Aorta (tissue), 5 donors: ENCODE measurements at places on chromosomes 6 and 20. TPM values are rescaled to one million over a fixed set of nuclear protein-coding genes. Genes with fewer than 3 reads are reported as not detected.

SPATS1 gene
- polyA plus RNA-seq, result not detected

C20orf144 gene
- not detected for polyA plus RNA-seq

PNPLA1 gene
- polyA plus RNA-seq, result not detected

FOXF2 gene
- not detected for polyA plus RNA-seq

ENPP1 gene
- 1.3 TPM for polyA plus RNA-seq

CCN6 gene
- polyA plus RNA-seq, result not detected

SLC35D3 gene
- polyA plus RNA-seq, result not detected

PRDM13 gene
- polyA plus RNA-seq, result not detected

ZBTB24 gene
- polyA plus RNA-seq, result 2.0 TPM

MUC21 gene
- polyA plus RNA-seq, result 0.20 TPM

DNA sequence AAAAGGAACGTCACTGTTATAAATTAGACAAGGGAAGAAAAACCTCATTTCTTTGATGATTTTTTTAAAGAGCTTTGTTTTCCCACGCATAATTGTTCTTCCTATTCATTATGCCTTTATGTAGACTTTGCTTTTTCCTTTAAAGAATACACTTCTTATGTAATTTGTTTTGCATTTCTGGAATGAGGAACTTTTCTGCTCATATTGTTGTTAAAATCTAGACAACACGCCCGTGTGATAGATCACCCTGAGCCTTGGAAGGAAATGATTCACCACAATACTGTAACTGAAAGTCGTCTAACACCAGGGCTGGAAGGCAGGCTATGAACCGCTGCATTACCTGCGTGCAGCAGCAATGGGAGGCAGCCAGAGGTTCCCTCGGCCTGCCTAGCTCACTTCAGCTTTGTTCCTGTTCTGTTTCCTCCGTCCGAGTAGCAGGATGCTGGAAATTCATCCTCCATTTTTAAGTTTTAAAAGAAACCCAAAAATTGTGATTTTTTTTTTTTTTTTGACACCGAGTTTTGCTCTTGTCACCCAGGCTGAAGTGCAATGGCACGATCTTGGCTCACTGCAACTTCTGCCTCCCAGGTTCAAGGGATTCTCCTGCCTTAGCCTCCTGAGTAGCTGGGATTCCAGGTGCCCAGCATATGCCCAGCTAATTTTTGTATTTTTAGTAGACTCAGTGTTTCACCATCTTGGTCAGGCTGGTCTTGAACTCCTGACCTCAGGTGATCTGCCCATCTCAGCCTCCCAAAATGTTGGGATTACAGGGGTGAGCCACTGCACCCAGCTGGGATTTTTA is 49.6 kb upstream of the ZNF217 start:
- no peaks in the 10 kb centered on the region for H3K27me3 ChIP-seq
- no peak overlapping the region for H3K4me3 ChIP-seq
- H3K4me1 ChIP-seq, result no peaks in the 10 kb centered on the region
- H3K27ac ChIP-seq, result no peak overlapping the region
- H3K36me3 ChIP-seq, result no peaks in the 10 kb centered on the region

- H3K27ac ChIP-seq, result no peak overlapping the region
- no peak overlapping the region for H3K4me3 ChIP-seq
- no peaks in the 10 kb centered on the region for H3K36me3 ChIP-seq
- no peak for DNase-seq
- no peaks in the 10 kb centered on the region for H3K4me1 ChIP-seq
- H3K27me3 ChIP-seq, result no peaks in the 10 kb centered on the region
Observed at GRCh38 chr6:45772886-45773495, 242.7 kb downstream of the CLIC5 start.

DNA sequence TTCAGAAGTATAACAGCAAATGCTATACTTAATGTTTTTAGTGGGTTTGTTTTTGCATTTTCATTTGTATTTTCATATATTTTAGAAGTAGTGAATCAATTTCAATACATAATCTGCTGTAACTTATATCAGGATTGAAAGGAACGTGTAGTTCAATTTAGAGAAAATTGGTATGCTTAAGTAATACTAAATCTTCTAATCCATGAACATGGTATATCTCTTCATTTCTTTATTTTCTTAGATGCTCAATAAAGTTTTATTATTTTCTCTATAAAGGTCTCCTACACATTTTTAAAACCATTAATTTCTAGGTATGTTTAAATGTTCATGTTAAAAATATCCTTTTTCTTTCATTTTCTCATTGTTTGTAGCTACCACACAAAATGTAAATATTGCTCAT is 85.1 kb downstream of the STMND1 start:
- DNase-seq, result no peak
- H3K4me1 ChIP-seq, result no peaks in the 10 kb centered on the region
- no peak overlapping the region for H3K27ac ChIP-seq
- H3K4me3 ChIP-seq, result no peak overlapping the region
- no peaks in the 10 kb centered on the region for H3K27me3 ChIP-seq

GRCh38 chr6:105320765-105321164 is 82.1 kb downstream of the PREP start:
- DNase-seq, result no peak
- H3K27me3 ChIP-seq, result no peaks in the 10 kb centered on the region
- H3K4me3 ChIP-seq, result no peak overlapping the region

DNA sequence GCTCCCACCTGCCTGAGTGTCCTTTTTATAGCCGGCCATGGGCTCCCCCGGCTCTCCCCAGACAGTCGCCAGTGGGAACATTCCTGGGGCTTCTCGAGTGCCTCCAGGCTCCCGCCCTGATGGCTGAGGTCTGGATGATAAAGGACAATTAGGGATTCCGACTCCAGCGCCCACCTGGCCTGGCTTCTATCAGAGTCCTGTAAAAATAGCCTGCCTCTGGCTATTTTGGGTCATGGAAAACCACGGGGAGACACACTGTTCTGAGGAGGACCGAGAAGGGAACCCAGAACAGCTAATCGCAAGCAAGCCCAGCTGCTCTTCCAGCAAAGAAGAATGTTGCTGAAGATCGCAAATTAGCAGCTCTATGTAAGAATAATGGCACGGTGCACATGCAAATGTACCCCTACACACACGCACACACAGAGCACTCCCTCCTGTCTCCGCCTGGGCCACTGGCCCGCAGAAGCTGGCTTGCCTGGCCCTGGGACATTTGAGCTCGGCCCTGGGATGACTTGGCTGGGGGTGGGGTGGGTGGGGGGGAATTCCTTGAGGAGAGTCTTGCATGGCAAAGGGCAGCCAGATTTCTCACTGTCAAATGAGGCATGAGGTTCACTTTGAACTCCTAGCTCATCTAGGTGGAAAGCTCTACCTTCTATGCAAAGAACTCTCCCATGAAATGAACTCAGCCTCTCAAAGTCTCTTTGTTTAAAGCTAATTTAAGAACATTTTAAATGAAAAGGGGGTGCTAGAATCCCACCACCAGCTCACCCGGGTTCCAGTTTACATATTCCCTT is 55.3 kb downstream of the CTCFL start:
- no peaks in the 10 kb centered on the region for H3K36me3 ChIP-seq
- no peaks in the 10 kb centered on the region for H3K27me3 ChIP-seq
- no peaks in the 10 kb centered on the region for H3K4me1 ChIP-seq

DNA sequence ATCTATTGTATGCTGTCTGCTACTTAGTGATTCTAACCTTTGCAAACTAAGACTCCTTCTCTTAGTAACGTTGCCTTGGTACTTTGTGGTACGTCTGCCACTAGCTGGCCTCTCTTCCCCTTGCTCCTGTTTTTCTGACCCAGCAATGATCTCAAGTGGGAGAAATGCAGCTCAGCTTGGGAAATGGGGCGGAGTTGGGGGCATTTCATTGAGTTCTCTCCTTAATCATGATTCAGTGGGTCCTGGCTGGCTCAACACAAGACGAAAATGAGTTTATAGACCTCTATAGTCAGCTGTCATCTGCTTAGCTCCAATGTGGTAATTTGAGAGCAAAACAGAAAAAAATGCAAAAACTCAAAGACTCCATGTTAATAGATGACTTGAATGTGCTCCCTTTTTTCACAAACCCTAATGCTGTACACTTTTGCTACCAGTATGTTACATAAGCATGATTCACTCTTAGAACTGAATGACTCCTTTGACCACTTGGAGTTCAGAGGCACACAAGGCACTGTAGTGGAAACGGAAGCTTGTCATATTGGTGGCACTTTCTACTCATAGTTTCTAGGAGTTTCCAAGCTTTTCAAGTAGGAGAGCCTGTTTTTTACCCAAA is 55.3 kb upstream of the SOX4 start:
- H3K4me3 ChIP-seq, result no peak overlapping the region
- H3K36me3 ChIP-seq, result no peaks in the 10 kb centered on the region
- no peaks in the 10 kb centered on the region for H3K4me1 ChIP-seq

- H3K4me3 ChIP-seq, result no peak overlapping the region
- H3K36me3 ChIP-seq, result peaks cover 8% of the 10 kb centered on the region
- DNase-seq, result no peak
- H3K4me1 ChIP-seq, result no peaks in the 10 kb centered on the region
- H3K27me3 ChIP-seq, result no peaks in the 10 kb centered on the region
- H3K27ac ChIP-seq, result no peak overlapping the region
Observed at GRCh38 chr6:15608396-15608795, 54.4 kb downstream of the DTNBP1 start.

DNA sequence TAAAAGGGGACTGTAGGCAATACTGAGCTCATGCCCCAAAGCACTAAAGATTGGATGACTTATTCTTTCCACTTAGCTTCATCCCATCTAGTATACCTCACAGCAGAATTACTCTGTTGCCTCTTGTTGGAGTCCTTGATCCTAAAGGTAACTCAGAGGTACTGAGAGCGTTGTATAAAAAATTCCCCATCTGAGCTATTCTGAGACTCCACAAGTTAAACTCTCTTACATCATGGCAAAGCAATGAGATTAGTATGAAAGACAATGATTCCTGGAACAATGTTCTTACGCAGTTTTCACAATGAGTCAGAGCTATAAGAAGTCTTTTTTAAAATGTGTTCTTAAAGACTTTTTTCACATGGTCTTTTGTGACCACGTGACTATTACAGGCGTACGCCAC is 370.1 kb downstream of the ADGRB3 start:
- no peak overlapping the region for H3K4me3 ChIP-seq
- H3K36me3 ChIP-seq, result no peaks in the 10 kb centered on the region
- H3K27me3 ChIP-seq, result no peaks in the 10 kb centered on the region

DNA sequence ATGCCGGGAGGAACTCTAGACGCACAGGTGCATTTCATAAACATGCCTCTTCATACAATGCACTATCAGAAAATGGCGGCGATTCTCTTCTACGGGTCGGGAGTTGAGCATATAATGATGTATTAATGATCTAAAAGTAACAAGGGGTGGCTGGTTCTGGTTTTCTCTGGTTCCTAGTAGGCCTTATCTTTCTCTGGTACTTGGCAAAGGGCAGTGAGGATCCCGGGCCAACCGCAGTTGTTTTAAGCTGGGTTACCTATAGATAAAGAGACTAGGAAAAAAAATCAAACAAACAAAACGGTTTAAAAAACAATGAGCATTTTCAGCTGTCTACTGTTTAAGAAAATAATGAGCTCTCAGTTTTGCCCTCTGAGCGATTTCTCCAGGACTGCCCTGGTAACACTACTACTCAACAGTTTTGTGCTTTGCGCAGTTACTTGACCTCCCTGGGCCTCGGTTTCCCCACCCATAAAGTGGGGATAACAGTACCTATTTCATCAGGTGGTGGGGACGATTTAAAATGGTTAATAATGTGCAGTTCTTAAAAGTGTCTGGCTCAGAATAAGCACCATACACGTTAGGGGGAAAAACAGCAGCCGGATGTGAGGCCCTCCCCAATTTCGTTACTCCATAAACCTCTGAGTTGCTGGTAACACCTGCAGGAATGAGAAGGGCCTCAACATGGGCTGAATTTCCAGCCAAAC is 1.3 kb upstream of the SIRT5 start:
- peak overlapping the region; percentile 59 for H3K4me3 ChIP-seq
- no peaks in the 10 kb centered on the region for H3K27me3 ChIP-seq
- H3K36me3 ChIP-seq, result no peaks in the 10 kb centered on the region
- no peak overlapping the region for H3K27ac ChIP-seq
- no peaks in the 10 kb centered on the region for H3K4me1 ChIP-seq

GRCh38 chr6:170152989-170153388 is 137.9 kb downstream of the DLL1 start:
- H3K36me3 ChIP-seq, result no peaks in the 10 kb centered on the region
- no peak overlapping the region for H3K27ac ChIP-seq
- no peak overlapping the region for H3K4me3 ChIP-seq

DNA sequence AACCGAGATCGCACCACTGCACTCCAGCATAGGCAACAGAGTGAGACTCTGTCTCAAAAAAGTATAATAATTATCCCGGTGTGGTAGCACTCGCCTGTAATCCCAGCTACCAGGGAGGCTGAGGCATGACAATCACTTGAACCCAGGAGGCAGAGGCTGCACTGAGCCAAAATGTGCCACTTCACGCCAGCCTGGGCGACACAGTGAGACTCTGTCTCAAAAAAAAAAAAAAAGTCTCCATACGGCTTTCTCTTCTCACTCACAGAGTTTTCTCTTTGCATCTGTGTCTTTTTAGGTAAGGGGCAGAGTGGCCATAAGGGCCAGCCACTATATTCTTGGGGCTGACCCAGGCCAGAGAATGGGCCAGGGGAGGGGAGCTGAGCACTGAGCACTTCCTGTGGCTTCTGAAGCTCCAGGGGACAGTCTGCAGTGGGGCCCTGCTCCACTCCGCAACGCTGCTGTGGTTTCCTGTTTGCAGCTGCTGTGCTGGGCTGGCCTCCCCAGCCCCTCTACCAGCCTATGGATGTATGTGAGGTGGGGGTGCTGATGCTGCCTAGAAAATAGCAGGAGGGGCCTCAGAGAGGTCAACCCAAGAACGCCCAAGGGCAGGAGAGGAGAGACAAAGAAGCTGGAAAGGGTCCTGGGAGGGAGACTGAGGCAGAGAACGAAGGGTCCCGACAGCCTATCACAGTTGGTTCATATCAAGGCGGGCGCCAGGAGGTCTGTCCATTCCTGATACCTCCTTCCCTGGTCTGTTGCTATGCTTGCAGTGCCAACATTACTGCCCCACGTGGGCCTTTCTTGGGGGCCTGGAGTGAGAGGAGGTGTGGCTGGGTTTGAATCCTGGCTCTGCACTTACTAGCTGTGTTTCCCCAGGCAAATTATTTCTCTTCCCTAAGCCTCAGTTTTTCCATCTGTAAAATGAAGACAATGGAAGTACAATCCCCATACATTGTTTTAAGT is 16.0 kb downstream of the SLA2 start:
- no peaks in the 10 kb centered on the region for H3K36me3 ChIP-seq
- no peak overlapping the region for H3K4me3 ChIP-seq
- H3K4me1 ChIP-seq, result no peaks in the 10 kb centered on the region
- H3K27me3 ChIP-seq, result no peaks in the 10 kb centered on the region

DNA sequence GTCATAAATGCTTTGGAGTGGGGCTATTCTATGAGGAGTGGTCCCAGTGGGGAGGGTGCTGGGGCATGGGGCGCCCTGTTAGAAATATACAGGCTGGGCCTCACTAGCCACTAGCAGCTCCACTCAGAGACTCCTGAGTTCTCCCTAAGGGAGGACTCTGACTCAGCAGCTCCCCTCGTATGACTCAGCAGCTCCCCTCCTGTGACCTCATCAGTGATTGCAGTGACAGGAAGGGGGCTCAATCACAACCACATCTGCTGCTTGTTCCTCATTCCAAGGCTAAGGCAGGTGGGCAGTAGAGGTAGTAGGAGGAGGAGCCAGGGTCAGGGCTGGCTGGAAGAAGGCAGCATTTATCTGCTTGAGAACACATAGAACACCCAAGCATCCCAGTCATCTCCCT is 73.7 kb downstream of the PRND start:
- no peak for DNase-seq
- H3K27me3 ChIP-seq, result no peaks in the 10 kb centered on the region
- H3K4me3 ChIP-seq, result no peak overlapping the region
- no peaks in the 10 kb centered on the region for H3K36me3 ChIP-seq
- no peak overlapping the region for H3K27ac ChIP-seq
